ENCODE measurements at places on chromosomes 2 and 18. TPM values are rescaled to one million over a fixed set of nuclear protein-coding genes. Genes with fewer than 3 reads are reported as not detected.
A peak's percentile ranks its signal among the peaks of the same experiment; 100 is the strongest.

DNA sequence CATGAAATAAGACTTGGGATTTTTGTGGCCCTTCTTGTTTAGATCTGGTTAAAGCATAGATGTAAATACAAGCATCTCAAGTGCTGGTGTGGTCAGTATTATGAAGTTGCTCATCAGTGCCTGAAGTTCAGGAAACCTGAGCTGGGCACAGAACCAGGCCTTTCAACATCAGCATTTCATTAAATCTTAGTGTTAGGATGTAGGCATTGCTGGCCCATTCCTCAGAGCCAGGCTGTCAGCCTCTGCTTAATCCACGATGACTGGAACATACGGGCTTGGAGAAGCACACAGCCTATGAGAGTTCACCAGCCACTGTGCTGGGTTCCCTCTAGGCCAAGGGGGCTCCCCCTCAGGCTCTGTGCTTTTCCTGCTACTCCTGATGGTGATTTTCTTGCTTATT is 270.2 kb downstream of the EN1 start:
- no peak for DNase-seq

- no peak for DNase-seq
Observed at GRCh38 chr2:65714866-65715265, 282.5 kb upstream of the SPRED2 start.

- no peak for DNase-seq
Observed at GRCh38 chr2:190500054-190500502, 34.4 kb downstream of the NEMP2 start.

- DNase-seq: no peak
Observed at GRCh38 chr2:169173876-169174275, 104.5 kb downstream of the DHRS9 start.

GRCh38 chr18:75836516-75836915 is 409.0 kb upstream of the SMIM21 start:
- DNase-seq: no peak

DNA sequence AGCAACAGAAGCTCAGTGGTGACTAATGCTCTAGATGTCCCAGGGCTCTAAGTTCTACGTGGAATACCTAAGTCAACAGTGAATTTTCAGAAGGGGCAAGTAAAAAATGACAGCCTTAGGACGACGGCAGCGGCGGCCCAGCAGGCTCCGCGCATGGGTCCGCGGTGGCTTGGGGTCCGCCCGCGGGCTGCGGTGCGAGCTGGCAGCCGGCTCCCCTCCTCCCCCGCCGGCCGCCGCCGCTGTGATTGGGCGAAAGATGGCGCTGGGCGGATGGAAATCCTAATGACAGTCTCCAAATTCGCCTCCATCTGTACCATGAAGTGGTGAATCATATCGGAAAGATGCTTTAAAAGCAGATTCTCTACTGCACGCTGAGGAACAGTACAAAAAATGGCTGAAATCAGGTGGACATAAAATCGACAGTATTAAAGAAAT is 74.7 kb downstream of the HNRNPLL start:
- DNase-seq: peak; percentile 68

DNA sequence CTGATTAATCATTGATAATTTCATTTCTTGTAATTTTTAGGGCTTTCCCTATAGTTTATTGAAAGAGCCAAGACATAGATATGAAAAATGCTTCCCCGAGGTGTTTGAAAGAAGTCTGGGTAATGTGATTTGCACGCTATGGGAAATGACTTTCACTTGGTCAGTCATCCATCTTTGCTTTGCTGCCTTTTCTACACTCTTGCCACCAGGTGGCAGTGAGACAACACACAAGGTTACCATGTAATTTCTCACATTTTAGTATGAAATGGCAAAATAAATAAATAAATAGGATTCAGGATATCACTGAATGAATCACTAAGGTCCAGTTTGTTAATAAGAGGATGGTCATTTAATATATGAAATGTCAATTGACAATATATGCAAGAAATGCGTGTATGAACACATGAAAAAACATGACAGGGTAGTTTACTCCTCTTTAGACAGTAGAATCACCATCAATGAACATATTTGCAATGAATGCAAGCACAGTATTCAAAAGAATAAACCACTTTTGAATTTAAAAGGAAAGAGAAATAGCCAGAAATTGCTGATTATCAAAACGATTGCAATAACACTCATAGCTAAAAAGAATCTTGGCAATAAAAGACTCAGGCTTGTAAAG is 52.2 kb upstream of the KCNH7 start:
- peak; percentile 37 for DNase-seq

- peak; percentile 20 for DNase-seq
Observed at GRCh38 chr2:179861416-179862067, at the start of gene ZNF385B. Gene ZNF385B, minus strand, starts transcription at chr2:179861612.

DNA sequence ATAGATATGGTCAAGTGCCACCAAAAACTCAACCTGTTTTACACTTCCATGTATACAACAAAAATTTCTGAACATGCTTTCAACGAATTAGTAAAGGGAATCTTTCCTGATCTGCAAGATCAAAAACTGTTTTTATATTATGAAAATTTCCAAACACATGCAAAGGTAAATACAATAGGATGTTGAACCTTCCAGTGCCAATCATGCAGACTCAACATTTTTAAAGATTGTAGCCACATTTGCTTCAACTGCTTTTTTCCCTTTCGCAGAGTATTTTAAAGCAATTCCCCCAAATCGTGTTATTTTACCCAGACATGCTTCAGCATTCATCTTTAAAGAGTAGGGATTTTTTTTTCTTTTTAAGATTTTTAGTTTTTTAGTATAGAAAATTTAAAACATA is 40.3 kb downstream of the UBR3 start:
- no peak for DNase-seq

GRCh38 chr2:174337337-174338146 is 2.8 kb downstream of the SP9 start:
- DNase-seq: no peak

- DNase-seq: no peak
Observed at GRCh38 chr2:238238766-238239542, 884 bp downstream of the HES6 start.

DNA sequence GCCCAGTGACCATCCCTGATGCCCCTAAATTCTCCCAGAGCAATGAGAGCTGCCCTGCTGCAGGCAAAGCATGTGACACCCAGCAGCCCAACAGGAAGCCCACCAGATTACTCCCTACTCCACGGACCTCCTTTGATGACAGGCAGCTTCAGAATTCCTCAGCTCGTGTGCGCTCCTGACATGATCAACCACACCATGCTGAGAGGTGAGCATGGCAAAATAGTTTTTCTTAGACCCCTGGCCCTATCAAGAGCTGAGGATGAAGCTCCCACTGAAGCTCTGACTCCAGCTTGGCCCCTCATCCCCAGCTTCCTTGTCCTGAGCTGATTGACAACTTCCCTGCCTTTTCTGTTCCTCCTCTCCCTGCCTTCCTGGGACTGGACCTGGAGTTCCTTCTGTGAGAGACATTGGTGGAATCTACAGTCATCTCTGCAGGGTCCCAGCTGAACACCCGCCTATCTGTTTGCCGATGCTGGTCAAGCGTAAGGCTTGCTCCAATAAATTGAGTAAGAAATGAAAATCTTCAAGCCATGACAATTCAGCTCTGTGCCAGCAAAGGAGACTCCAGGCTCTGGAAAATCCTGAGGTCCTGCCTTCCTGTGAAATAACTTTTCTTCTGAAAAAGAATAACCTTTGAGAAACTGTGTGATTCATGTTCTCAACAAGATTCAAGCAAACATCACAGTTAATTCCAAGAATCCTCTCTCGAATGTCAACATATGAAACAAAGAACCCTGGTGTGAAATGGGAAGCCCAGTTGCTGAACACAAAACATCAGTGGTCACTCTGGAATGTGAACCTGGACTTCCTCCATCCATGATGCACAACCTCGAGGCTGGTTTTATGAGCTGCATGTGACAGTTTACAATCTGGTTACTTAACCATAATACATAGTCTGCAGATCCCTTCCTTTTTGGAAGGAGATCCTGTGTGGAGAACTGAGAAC is 201.1 kb downstream of the SPP2 start:
- DNase-seq: peak; percentile 83

DNA sequence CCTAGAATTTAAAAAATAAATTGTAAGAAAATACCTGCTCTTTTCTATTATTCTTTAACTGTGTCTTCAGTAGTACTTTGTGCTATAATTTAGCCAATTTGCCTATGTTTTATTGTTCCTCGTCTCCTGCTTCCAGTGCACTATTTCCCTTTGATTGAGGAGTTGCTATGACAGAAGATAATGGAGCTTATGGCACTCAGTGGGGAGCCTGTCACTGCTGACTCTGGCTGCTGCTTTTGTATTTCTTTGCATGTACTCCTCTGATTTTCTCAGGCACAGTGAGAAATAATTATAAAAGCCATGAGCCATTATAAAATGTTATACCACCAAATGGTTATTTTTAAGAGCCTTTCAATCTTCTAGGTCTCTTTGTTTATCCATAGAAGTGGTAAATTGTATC is 1310.8 kb upstream of the SLC39A10 start:
- DNase-seq: no peak

DNA sequence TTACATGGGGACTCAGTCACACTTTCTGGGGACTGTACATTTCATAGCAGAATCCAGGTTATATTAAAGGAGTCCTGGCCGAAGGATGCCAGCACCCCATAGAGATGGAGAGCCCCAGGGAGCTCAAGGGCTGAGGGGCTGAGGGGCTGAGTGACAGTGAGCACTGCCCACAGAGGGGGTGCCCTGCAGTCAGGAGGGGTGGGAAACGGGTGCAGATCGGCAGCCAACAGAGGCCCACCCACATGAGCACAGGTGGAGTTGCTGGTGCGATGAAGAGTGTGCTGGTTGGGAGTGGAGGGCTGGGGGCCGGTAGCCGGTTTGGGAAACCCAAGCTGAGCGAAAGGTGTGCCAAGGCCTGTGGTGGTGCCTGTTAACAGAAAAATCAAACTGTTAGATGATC is 32.1 kb downstream of the TPRKB start:
- no peak for DNase-seq

Gene GAREM1
- 2.0 TPM for total RNA-seq

Gene EVA1A
- total RNA-seq: 281 TPM

Gene SOCS6
- total RNA-seq: 7.8 TPM

Gene SH2D6
- 0.44 TPM for total RNA-seq

Gene CXCR1
- total RNA-seq: not detected

Gene SH3RF3
- 0.20 TPM for total RNA-seq

Gene SGPP2
- 7.5 TPM for total RNA-seq

Gene DGUOK
- total RNA-seq: 75.0 TPM

Gene KCNIP3
- total RNA-seq: 1.0 TPM

Gene VAMP5
- not detected for total RNA-seq

Gene MERTK
- total RNA-seq: 1.4 TPM

Gene CACNB4
- 0.10 TPM for total RNA-seq

Gene LRRC30
- not detected for total RNA-seq

Gene HOXD9
- total RNA-seq: 9.5 TPM
